ENCODE measurements at places on chromosomes 3 and 15.

GRCh38 chr15:20345401-20345958, 196.1 kb downstream of the GOLGA6L6 start:
- DNase-seq = no peak

GRCh38 chr3:128167646-128167972, 14.3 kb downstream of the EEFSEC start:
- no peak for DNase-seq

- no peak for DNase-seq
These were observed 745.7 kb upstream of the CCDC54 start for GRCh38 chr3:106631373-106632108.

- no peak for DNase-seq
These were observed 115.0 kb downstream of the NR1D2 start for GRCh38 chr3:24060055-24060454.

GRCh38 chr3:30309961-30310954, 296.1 kb upstream of the TGFBR2 start:
- no peak for DNase-seq

- no peak for DNase-seq
These were observed 347.4 kb downstream of the SI start for GRCh38 chr3:164730815-164731360.

DNA sequence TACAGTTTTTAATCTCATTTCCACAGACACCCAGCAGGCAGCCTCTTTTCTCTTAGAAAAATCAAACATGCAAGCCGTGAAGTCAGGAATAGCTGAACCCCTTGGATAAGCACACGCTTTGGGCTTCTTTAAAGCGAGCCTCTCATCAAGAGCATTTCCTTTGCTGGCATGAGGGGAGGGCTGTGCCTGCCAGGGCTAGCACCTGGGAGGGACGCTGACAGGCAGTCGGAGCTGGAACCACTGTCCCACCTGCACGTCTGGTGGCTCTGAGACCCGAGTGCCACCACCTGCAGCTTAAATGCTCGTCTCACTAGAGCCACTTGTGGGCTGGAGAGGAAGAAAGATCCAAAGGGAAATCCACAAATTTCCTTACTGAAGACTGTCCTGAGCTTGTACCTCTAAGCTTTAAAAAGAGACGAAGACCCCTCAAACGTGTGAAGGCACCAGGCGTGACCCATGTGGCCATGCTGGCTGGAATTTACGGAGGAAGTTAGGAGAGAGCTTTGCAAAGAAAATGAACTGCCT, 9.4 kb downstream of the MAP6D1 start:
- no peak for DNase-seq

DNA sequence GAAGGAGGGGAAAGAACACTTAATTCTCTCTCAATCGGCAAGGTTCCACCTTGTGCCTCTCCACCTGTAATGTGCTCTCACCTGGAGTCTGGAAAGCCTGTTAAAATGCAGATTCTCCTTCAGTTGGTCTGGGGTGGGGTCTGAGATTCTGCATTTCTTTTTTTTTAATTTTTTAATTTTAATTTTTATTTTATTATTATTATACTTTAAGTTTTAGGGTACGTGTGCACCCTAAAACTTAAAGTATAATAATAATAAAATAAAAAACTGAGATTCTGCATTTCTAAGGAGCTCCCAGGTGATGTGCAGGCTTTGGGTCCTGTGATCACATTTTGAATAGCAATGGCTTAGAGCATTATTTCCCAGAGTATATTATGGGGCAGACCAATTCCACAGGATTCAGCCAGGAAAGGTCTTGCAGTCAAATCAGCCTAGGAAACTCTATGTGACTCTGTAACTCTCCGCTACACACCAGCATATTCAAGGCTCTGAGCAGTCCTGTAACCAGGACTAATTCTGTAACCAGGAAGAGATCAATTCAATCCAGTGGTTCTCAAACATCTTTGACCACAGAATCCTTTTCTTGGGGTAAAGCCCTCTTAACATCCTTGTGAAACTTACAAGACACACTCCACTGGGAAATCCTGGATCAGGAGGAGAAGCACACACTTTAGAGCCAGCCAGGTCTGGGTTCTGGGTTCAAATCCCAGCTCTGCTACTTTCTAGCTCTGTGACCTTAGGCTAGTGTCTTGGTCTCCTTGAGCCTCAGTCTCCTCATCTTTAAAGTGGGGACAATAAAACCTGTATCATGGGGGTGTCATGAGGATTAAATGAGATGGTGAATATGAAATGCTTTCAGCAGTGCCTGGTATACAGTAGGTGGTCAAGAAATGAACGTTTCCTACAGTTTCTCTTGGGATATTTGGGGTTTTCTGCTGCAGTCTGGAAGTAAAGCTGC, 62.3 kb upstream of the SEC13 start:
- DNase-seq = no peak

- DNase-seq = no peak
These were observed 218.8 kb upstream of the STRIT1 start for GRCh38 chr3:155512175-155512866.

- DNase-seq = no peak
These were observed 31.5 kb upstream of the MINDY4B start for GRCh38 chr3:150936693-150937092.
